ENCODE measurements at places on chromosomes 13 and 19. TPM values are rescaled to one million over a fixed set of nuclear protein-coding genes. Genes with fewer than 3 reads are reported as not detected.

DNA sequence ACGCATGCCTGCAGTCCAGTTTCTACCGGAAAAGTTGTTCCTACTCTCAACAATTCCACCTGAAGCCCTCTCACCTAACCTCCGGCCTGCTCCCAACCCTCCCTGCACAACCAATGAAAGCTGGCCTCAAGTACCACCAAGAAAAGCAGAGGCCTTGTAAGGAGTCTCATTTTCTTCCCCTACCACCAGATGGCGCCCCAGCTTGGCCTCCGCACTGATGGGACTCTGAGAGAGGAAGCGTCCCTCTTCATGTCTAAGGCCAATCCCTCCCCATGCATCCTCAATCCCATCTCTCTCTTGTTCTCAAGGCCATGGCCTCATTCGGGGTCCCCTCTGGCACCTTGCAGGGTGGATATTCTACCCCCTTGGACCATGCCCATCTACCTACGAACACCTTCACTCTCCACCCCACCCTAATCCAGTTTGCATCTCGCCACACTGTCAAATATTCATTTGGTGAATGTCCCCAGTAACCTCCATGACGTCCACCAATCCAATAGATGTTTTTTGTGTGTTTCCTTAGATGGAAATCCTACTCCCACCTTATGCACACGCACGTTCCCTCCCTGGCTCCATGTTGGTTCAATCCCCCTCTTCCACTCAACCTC lies 412.8 kb downstream of the ZNF536 start:
- no peaks in the 10 kb centered on the region for H3K4me1 ChIP-seq
- DNase-seq = no peak
- H3K4me3 ChIP-seq = no peak overlapping the region
- H3K36me3 ChIP-seq = no peaks in the 10 kb centered on the region
- H3K27ac ChIP-seq = no peak overlapping the region

DNA sequence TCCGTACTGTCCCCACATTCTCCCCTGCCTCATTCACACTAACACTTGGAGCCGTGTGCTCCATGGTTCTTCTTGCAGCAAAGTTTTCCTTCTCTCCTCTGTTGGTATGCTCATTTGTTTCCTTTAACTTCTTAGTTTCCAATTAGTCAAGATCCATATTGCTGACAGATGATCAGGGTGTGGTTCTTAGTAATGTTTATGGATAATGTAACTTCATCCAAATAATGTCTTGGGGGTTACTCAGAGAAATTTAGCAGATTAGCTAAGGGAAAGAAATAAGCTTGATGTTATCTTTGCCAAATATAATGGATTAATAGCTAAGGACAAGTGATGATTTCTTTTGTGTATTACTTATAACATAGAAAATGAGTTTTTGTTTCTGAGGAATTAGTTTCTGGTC lies 174.4 kb downstream of the NUFIP1 start:
- DNase-seq = no peak
- no peaks in the 10 kb centered on the region for H3K4me1 ChIP-seq
- no peak overlapping the region for H3K4me3 ChIP-seq
- H3K36me3 ChIP-seq = no peaks in the 10 kb centered on the region
- H3K27me3 ChIP-seq = no peaks in the 10 kb centered on the region

- no peaks in the 10 kb centered on the region for H3K36me3 ChIP-seq
- H3K4me3 ChIP-seq = no peak overlapping the region
- H3K27ac ChIP-seq = no peak overlapping the region
- H3K4me1 ChIP-seq = peaks cover 48% of the 10 kb centered on the region
These were observed 1.7 kb downstream of the PLPPR2 start for GRCh38 chr19:11356676-11357550.

- DNase-seq = no peak
- no peaks in the 10 kb centered on the region for H3K27me3 ChIP-seq
- no peaks in the 10 kb centered on the region for H3K36me3 ChIP-seq
These were observed 866 bp upstream of the LMO7 start for GRCh38 chr13:75635101-75635827.

GRCh38 chr13:20144141-20144850 lies 16.6 kb downstream of the GJA3 start:
- peaks cover 8% of the 10 kb centered on the region for H3K4me1 ChIP-seq
- no peaks in the 10 kb centered on the region for H3K27me3 ChIP-seq
- H3K4me3 ChIP-seq = no peak overlapping the region
- no peak for DNase-seq

DNA sequence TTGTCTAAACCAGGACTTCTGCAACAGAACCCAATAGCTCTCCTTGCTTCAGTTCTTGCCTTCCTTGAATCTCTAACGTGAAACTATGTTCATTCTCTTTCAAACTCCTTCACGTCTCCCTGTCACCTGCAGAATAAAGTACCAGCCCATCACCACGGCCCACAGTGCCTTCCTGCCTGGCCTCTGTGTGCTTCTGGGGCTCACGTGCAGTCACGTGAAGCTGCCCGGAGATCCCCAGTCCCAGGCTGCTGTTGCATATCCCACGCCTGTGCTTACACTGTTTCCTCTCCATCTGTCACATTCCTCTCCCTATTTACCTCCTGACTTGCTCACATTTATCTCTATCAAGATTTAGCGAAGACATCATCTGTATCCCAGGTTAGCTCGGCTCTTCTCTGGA lies 102.8 kb downstream of the STARD13 start:
- no peaks in the 10 kb centered on the region for H3K4me1 ChIP-seq
- H3K4me3 ChIP-seq = no peak overlapping the region
- no peak for DNase-seq

DNA sequence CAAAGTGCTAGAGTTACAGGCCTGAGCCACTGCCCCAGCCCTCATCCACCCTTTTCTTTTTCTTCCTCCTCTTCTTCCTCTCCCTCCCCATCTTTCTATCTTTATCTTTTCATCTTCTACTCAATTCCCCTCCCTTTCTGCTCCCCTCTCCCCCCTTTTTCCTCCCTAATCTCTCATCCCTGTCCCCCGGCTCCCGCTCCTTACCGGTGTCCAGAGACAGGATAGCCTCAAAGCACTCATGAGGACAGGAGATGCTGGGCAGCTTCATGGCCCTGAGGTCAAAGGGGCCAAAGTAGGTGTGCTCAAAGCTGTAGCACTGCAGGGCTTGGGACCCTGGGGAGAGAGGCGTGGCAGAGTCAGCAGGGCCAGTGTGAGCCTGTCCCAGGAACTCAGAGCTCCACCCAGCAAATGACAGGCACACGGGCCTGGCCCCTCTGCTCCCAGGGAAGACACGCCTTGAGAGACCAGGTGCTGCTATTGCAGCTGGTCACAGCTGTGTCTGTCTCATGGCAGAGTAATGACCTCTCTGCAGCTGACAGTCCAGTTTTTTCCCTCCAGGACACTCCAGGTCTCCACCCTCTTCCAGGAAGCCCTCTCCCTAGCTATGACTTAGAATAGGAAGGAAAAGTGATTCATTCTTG lies 2.6 kb downstream of the LYPD5 start:
- no peak for DNase-seq
- H3K4me1 ChIP-seq = peaks cover 11% of the 10 kb centered on the region
- peaks cover 37% of the 10 kb centered on the region for H3K27me3 ChIP-seq
- no peaks in the 10 kb centered on the region for H3K36me3 ChIP-seq
- peak overlapping the region; percentile 80 for H3K27ac ChIP-seq
- peak overlapping the region; percentile 42 for H3K4me3 ChIP-seq

GRCh38 chr19:49887665-49888509 lies 8.8 kb downstream of the IL4I1 start:
- H3K4me3 ChIP-seq = no peak overlapping the region
- DNase-seq = no peak
- H3K27me3 ChIP-seq = peaks cover 21% of the 10 kb centered on the region
- H3K27ac ChIP-seq = no peak overlapping the region
- H3K36me3 ChIP-seq = peaks cover 23% of the 10 kb centered on the region

DNA sequence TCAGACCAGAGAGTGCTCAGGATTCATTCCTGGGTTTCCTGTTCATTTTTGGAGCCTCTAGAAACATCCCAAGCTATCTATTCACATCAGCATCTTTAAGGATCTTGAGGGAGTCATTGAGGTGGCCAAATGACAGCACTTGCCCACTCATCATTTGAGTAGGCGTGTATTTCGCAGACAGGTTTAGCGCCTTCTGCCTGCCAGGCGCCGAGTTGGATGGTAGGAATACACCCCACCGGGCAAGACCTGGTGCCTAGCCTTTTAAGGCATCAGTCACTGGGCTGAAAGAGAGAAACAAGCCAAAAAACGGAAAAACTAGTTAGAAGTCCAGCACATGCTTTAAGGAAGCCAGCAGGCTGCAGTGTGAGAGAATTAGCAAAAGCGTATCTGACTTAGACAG lies 33.8 kb downstream of the PEX11G start:
- H3K4me1 ChIP-seq = no peaks in the 10 kb centered on the region
- no peak overlapping the region for H3K4me3 ChIP-seq
- no peak for DNase-seq
- H3K36me3 ChIP-seq = peaks cover 98% of the 10 kb centered on the region
- no peak overlapping the region for H3K27ac ChIP-seq

DNA sequence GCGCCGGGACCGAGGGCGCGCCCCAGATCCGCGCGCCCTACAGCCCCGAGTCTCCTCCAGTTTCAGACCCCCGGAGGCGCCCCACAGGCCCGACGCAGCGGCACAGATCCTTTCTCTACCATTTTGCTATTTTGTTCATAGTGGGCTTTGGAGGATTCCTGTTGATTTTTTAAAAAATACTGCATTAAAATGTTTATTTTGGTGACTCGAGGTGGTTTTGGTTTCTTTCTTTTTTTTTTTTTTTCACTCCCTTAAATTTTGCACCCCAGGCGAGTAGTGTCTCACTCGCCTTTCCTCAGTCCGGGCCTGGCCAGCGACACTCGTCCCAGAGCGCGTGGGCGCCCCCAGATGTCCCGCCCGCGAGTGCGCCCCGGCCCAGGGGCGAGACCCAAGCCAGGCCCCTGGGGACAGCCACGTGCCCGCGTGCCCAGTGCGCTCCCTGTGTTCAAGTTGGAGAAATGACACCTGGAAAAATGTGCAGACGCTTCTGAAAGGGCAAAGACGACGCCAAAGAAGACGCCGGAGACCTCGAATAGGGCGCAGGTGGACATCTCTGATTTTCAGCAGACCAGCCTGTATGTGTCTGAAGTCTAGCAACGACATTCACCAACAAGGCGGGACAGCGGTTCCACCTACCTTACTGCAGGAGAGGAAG lies 471 bp upstream of the INSR start:
- H3K4me1 ChIP-seq = peaks cover 13% of the 10 kb centered on the region
- H3K27me3 ChIP-seq = peaks cover 88% of the 10 kb centered on the region
- H3K27ac ChIP-seq = peak overlapping the region; percentile 86
- H3K4me3 ChIP-seq = peak overlapping the region; percentile 75
- H3K36me3 ChIP-seq = no peaks in the 10 kb centered on the region

- no peak for DNase-seq
- H3K36me3 ChIP-seq = no peaks in the 10 kb centered on the region
- H3K27me3 ChIP-seq = no peaks in the 10 kb centered on the region
- no peak overlapping the region for H3K4me3 ChIP-seq
- H3K27ac ChIP-seq = peak overlapping the region; percentile 45
- peaks cover 5% of the 10 kb centered on the region for H3K4me1 ChIP-seq
These were observed 11.9 kb upstream of the PSPC1 start for GRCh38 chr13:19794631-19795030.

GRCh38 chr19:33488826-33489225 lies 32.8 kb downstream of the PEPD start:
- DNase-seq = no peak
- no peaks in the 10 kb centered on the region for H3K36me3 ChIP-seq
- no peak overlapping the region for H3K27ac ChIP-seq
- no peak overlapping the region for H3K4me3 ChIP-seq

- no peaks in the 10 kb centered on the region for H3K27me3 ChIP-seq
- peaks cover 21% of the 10 kb centered on the region for H3K36me3 ChIP-seq
- DNase-seq = no peak
- no peak overlapping the region for H3K27ac ChIP-seq
- no peak overlapping the region for H3K4me3 ChIP-seq
These were observed 59.6 kb downstream of the USP12 start for GRCh38 chr13:27112006-27112405.

GRCh38 chr13:103466761-103467160 lies 400.5 kb upstream of the SLC10A2 start:
- no peak for DNase-seq
- no peaks in the 10 kb centered on the region for H3K4me1 ChIP-seq
- no peaks in the 10 kb centered on the region for H3K27me3 ChIP-seq
- H3K36me3 ChIP-seq = no peaks in the 10 kb centered on the region

GRCh38 chr13:46577696-46578589 lies 25.0 kb downstream of the LRCH1 start:
- no peaks in the 10 kb centered on the region for H3K27me3 ChIP-seq
- peaks cover 42% of the 10 kb centered on the region for H3K4me1 ChIP-seq
- H3K27ac ChIP-seq = no peak overlapping the region
- no peak for DNase-seq
- no peak overlapping the region for H3K4me3 ChIP-seq

DNA sequence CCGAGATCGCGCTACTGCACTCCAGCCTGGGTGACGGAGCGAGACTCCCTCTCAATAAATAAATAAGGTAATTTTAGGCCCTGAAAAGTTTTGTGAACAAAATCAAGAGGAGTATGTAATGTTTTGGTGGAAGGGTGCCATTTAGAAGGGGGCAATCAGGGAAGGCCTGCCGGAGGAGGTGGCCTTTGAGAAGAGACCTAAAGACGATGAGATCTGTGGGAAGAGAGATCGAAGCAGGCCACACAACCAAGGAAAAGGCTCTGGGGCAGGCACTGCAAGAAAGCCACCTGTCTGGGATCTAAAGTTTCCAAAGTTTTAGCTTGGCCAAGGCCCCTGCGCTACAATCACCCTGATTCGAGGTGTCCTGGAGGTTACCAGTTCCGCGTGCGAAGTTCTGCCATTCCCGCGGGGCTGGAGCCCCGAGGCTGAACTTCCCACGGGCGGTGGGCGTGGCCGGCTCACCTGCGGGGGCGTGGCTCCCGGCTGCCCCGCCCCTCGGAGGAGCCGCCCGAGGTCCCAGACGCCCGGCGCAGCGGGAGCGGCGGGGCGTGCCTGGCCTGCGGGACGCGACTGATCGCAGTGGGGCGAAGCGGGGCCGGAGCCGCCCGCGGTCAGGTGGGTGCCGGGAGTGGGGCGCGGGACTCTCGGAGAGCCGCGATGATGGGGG lies at the start of gene KLC3:
TSS of gene KLC3 (plus strand) at position 519 of the 667 bp plus-strand sequence. CDS start 4,792 bp downstream, outside the sequence.
- H3K4me1 ChIP-seq = peaks cover 43% of the 10 kb centered on the region
- no peaks in the 10 kb centered on the region for H3K36me3 ChIP-seq
- H3K27me3 ChIP-seq = no peaks in the 10 kb centered on the region
- H3K4me3 ChIP-seq = peak within 1 kb of the TSS; percentile 64
- DNase-seq = no peak

DNA sequence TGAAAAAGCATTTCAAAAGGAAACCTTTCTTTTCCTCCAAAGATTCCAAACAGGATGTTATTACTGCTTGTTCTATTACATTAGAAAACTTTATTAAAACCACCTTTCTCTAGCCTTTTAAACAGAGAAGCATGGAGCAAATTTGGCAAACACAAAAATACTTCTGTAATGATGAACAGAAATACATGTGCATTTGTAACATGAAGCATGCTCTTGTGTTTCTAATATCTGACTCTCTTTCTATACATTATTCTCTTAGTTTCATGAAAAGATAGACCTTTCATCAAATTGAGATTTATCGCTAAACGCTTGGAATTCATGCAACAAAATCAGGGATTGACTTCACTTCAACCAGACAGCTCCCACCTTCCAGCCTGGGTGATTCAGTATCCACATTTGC lies 152.8 kb upstream of the IRS2 start:
- H3K4me3 ChIP-seq = no peak overlapping the region
- DNase-seq = no peak
- no peaks in the 10 kb centered on the region for H3K36me3 ChIP-seq
- no peak overlapping the region for H3K27ac ChIP-seq

GRCh38 chr13:57724486-57725272 lies 93.1 kb downstream of the PCDH17 start:
- no peak overlapping the region for H3K27ac ChIP-seq
- H3K4me1 ChIP-seq = no peaks in the 10 kb centered on the region
- H3K27me3 ChIP-seq = no peaks in the 10 kb centered on the region
- no peaks in the 10 kb centered on the region for H3K36me3 ChIP-seq
- DNase-seq = no peak

Gene MCF2L
- total RNA-seq = 13.0 TPM

Gene SIAH3
- 0.09 TPM for total RNA-seq

Gene LPAR6
- total RNA-seq = 88.1 TPM

Gene ZNF835
- total RNA-seq = 0.22 TPM

Gene CPT1C
- total RNA-seq = 0.48 TPM

Gene KLK4
- not detected for total RNA-seq

Gene RFPL4A
- not detected for total RNA-seq

Gene BBC3
- total RNA-seq = 2.5 TPM
